ENCODE measurements at places on chromosomes 1 and 21.
A peak's percentile ranks its signal among the peaks of the same experiment; 100 is the strongest.

DNA sequence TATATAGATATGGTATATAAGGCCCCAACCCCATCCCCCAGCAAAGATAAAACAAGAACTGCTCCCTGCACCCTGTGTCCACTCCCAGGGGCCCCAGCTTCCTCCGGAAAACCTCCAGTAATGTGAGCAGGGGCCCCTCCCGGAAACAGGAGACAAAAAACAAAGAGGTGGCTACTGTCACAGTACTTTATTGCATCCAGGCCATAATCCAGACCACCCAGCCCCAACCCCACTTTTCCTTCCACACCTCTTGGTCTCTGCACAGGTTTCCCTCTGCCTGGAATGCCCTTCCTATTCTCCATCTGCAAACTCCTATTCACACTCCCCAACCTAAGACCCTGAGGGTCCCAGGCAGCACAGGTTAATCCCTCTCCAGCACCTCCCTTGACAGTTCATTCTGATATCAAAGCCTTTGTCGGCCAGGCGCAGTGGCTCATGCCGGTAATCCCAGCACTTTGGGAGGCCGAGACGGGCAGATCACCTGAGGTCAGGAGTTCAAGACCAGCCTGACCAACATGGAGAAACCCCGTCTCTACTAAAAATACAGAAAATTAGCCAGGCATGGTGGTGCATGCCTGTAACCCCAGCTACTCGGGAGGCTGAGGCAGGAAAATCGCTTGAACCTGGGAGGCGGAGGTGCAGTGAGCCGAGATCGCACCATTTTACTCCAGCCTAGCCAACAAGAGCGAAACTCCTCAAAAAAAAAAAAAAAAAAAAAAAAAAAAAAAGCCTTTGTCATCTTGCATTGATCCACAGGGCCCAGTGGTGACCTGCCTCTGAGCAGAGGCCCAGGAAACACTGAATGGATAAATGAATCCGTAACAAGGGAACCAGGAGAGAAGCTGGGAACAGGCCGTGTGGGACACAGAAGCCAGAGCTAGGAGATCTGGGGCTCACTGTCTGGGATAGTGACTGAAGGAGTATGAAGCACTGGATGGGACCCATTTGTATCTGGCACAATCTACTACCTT is 2.3 kb upstream of the AUNIP start:
- DNase-seq: no peak

DNA sequence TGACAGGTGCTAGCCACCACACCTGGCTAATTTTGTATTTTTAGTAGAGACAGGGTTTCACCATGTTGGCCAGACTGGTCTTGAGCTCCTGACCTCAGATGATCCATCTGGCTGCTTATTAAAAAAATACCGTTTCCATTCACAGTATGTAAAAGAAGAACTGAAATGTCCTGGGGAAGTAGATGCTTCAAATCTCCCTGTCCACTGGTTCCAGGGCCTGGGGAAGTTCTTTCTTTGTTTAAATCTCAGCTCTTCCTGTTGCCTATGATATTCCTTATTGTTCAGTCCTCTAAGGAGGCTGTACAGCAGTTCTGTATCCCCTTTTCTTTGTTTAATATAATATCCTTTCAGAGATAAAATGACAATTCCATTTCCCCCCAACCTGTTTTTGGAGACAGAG is 47.4 kb downstream of the ZMYM1 start:
- DNase-seq: no peak

GRCh38 chr1:54715493-54716298 is at the start of gene TTC4:
TTC4 (plus strand) TSS chr1:54715861; CDS start chr1:54715909, 48 bp downstream.
- peak; percentile 92 for DNase-seq

GRCh38 chr1:18262726-18263125 is 155.1 kb downstream of the IGSF21 start:
- no peak for DNase-seq

DNA sequence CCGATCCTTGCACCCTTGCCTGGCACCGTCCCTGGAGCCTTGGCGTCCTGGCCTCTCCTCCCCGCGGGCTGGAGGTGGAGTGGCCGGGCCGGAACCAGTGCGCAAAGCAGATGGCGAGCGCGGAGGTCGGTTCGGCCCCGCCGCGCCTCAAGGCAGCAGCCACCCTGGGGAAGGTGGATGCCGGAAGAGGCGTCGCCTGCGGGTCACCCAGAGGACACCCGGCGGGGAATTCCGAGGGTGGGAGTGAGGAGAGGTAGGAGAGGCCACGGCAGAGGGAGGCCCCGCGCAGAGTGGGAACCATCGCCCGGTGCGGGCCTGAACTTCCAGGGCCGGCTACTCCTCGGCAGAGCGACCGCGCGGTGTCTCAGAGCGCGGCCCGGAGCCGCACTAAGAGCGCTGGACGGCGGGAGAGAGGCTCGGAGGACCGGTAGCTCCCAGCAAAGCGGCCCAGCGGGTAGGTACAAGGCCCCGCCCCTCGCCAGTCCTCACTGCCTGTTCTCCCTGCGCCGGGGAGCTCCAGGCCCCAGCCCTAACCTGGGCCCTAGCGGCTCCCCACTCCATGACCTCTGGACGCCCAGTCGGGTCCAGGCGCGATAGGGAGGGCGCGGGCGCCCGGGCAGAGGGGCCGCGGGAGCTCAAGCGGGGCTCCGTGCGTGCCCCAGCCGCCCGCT is at the start of gene RNF207:
TSS of gene RNF207 (plus strand) at position 271 of the 671 bp plus-strand sequence. CDS start 417 bp downstream, outside the sequence.
- no peak for DNase-seq

GRCh38 chr1:15038232-15039016 is 115.1 kb upstream of the TMEM51 start:
- peak; percentile 23 for DNase-seq
